ENCODE measurements at places on chromosomes 4 and X.

GRCh38 chr4:1220566-1220965 is 28.4 kb downstream of the CTBP1 start:
- no peak for DNase-seq

DNA sequence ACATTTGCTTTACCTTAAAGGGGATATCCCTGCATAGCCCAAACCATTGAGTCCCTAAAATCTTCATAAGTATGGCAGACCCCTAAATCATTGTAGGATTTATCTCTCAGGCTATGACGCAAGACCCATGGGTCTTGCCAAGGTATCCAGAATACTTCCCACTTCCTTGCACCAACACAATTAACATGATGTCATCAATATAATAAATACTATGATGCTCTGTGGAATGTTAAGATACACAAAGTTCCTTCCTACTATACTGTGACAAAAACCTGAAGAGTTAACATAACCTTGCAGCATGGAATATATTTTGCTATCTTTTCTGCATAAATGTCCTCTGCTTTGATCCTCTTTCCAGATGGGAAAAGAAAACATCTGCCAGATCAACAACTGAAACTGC is 49.9 kb upstream of the TMEM184C start:
- no peak for DNase-seq

- DNase-seq: no peak
Observed at GRCh38 chr4:68995292-68995691, 43.7 kb upstream of the UGT2A3 start.

- DNase-seq: no peak
Observed at GRCh38 chrX:283115-283845, 2.1 kb downstream of the PLCXD1 start.

DNA sequence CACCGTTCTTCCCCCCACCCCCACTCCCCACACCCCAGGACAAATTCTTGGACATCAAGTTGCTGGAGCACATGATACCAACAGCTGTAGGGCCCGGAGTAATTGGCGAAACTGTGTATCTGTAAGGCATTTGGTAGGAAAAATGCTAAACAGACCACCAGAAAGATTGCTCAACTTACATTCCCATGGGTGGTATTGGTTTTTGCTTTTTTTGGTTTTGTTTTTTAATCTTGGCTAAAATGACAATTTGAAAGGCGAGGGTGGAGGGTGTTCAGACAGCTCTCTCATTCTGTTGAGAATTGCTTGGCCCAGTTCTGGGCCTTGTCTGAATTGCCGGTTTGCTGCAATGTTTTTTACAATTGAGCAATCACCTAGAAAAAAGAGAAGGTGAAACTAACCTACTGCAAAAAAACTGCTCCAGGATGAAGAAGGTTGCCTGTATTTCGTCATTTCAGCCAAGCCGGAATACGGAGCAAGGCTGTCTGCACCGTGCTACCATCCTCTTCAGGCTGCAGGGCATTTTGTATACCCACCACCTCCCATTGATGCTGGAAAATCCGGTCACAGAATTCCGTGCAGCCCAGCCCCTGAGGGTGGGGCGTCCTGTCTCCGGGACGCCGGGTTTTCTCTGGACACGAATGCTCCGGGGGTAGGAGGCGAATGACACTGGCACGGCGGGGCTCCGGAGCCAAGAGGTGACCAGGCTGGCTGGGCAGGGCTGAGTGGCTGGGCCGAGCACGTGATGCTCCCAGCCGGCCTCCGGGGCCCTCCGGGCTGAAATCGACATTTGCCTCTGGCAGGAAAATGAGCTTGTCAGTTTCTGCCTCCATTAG is at the start of gene CLCN4:
Gene CLCN4 (plus strand): TSS at position 777 of the 833 bp plus-strand sequence. CDS start 28,058 bp downstream, outside the sequence.
- no peak for DNase-seq

GRCh38 chr4:154349829-154350228 is 141.8 kb downstream of the DCHS2 start:
- no peak for DNase-seq

GRCh38 chrX:112731793-112732192 is 52.1 kb upstream of the LHFPL1 start:
- DNase-seq: no peak

DNA sequence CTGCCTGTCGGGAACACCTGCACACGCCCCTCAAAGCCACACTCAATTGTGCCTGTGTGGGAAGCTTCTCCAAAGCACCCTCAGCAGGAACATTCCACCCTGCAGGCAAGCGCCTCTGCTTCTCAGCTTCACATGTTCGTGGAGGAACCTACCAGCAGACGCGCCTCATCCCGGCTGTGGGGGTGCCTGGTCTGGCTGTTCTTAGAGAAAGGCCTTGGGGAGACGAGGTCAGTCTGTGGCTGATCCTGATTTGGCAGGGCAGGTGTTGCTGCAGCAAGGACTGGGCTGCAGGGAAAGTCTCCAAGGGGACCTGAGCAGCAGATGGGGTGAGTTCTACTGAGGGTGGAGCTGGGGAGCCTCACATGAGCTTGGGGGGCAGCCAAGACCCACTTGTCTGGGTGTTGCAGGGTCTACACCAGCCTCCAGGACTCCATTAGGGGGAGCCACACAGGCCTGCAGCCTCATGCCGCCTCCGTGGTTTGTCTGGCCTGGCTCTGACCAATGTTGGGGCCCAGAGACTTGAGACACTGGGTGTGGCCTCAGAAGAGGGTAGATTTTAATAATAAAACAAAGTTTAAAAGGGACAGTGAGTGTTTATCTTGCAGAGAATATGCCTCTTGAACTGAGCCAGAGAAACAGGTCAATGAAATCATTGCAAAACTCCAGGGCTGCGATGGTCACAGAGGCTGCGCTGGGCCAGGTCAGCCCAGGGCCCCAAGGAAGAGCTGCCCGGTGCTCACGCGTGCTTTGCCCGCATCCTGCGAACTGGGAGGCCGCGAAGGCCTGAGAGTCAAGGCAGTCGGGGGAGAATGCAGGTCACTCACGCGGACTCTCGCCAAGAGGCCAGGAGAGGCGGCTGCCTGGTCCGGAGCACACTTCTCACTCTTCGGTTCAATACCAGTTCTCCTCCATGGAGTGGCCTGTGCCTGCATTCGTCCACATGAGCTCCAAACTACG is 21.1 kb downstream of the RNF212 start:
- no peak for DNase-seq

- DNase-seq: no peak
Observed at GRCh38 chrX:85503258-85504158, 124.0 kb upstream of the POF1B start.

DNA sequence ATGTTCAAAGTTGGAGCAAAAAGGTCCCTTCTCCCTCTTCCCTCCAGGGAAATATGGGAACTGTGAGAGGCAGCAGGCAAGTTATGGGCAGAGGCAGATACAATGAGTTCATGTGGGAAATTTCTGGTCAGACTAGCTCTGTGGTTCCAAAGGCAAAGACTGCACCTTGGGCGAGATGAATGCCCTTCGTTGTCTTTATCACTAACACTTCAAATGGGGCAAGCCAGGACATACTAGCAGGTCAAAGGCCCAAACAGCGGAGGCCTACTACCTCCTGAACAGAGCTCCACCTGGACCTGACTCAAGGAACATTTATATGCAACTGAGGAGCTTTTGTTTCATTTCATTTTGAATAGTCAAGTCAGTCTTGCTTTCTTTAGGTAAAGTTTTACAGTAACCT is 29.0 kb downstream of the SRPX2 start:
- no peak for DNase-seq

GRCh38 chr4:45302828-45303227 is 576.5 kb upstream of the GNPDA2 start:
- no peak for DNase-seq

- DNase-seq: no peak
Observed at GRCh38 chrX:110791071-110791470, 4.5 kb downstream of the CHRDL1 start.

- DNase-seq: no peak
Observed at GRCh38 chr4:87399148-87399547, 8.2 kb upstream of the HSD17B11 start.

- no peak for DNase-seq
Observed at GRCh38 chr4:122854447-122855352, 28.1 kb downstream of the FGF2 start.

- no peak for DNase-seq
Observed at GRCh38 chrX:123924186-123924585, 37.3 kb upstream of the STAG2 start.

- no peak for DNase-seq
Observed at GRCh38 chrX:3811331-3812311, 98.2 kb upstream of the PRKX start.

DNA sequence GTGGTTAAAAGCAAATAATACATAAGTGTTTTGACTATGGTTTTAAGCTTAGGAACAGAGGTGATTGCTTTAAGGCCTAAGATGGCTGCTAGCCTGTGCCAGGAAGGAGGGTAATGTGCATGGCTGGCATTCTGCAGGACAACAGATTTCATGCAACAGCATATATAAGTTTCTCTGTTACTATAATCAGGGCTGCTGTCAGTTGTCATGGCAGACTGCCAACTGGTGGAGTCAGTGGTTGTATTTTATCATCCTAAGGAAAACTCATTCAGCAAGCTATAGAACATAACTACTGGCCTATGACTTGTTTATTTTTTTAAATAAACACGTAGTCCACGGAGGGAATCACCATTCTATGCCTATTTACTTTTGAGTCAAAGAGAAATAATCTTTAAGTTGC is 77.7 kb upstream of the DCAF8L1 start:
- DNase-seq: no peak

GRCh38 chrX:68503836-68504636 is 5.2 kb downstream of the YIPF6 start:
- no peak for DNase-seq

DNA sequence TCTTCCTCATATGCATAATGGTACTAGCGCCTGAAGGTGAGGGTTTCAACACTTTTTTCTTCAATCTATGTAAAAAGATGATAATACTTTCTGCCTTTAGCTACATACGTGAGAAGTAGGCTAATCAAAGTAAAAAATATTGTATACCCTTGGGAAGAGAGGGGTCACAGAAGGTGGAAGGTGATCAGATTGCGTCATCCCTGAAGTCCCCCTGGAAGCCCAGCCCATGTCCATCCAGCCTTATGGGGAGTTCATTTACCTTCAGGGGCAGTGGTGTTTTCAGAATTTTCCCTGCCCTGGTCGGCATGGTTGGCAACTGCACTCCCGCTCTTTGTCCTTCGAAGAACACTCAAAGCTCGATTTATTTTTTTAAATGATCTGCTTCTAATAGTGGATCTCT is 84.2 kb downstream of the LNX1 start:
- DNase-seq: no peak

DNA sequence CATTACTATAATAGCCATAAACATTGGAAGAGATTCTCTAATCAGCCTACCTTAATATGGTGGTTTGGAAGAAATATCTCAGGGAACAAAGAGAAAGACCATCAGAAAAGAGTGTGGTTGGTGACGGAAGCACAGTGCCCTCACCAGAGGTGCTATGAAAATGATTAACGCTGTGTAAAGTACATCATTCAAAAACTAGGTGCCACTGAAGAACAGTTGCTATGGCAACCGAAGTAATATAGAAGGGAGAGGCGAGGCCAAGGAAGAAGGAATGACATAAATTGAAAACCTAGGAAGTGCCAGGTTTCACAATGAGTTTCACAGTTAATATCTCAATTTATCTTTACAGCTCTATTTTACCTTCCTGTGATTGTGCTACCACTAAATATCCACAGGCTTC is 57.0 kb upstream of the ARSJ start:
- DNase-seq: no peak

- no peak for DNase-seq
Observed at GRCh38 chr4:158845311-158846041, 76.7 kb downstream of the FNIP2 start.

GRCh38 chr4:24513718-24514117 is 70.6 kb downstream of the DHX15 start:
- DNase-seq: no peak

DNA sequence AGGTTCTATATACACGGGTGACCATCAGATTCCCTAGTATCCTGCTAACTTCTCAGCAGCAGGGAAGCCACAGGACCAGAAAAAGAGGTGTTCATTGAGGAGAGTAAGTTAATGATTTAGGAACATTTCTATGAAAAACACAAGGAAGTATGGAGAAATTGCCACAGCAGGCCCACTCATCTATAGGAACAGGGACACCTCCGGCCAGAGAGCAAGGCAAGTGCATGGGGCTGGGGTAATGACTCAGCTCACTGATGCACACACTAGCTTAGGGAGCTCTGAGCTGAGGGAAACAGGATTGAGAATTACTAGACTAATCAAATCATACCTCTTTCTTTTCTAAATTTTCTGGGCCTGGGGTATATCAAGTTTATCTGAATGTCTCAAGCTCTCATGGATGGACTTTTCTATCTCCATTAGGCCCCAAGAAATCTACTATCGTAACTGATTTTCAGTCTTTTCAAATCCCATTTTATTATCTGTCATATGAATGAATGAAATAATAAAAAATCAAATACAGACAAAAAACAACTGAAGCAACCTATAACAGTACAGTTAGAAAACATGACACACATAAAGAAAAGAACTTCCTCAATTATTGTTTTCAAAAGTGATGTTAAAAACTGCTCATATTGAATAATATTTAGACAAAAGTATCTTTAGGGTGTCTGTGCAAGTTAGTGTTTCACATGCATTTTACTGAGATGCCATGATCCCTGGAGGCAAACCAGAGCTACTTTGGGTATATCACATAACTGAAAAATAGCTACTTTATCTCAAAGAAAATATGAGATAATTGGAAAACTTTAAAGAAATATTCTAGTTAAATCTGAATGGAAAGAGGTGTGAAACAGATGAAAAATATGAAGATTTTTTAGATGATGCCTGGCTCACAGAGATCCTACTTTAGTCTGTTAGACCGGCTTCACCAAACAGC is 89.8 kb downstream of the FBXO8 start:
- no peak for DNase-seq

DNA sequence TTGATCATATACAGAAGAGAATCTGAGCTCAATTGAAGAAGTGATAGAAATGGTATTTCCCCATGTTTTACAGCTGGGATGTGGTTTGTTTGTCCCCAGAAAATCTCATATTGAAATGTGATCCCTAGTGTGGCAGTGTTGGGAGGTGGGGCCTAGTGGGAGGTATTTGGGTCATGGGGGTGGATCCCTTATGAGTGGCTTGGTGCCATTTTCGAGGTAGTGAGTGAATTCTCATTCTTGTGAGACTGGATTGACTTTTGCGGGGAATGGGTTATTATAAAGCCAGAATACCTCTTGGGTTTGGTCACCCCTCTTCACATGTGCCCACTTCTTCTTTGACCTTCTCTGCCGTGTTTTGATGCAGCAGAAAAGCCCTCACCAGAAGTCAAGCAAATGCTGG is 29.6 kb upstream of the PAGE1 start:
- no peak for DNase-seq
